ENCODE measurements at places on chromosomes 7 and 10. TPM values are rescaled to one million over a fixed set of nuclear protein-coding genes. Genes with fewer than 3 reads are reported as not detected.

DNA sequence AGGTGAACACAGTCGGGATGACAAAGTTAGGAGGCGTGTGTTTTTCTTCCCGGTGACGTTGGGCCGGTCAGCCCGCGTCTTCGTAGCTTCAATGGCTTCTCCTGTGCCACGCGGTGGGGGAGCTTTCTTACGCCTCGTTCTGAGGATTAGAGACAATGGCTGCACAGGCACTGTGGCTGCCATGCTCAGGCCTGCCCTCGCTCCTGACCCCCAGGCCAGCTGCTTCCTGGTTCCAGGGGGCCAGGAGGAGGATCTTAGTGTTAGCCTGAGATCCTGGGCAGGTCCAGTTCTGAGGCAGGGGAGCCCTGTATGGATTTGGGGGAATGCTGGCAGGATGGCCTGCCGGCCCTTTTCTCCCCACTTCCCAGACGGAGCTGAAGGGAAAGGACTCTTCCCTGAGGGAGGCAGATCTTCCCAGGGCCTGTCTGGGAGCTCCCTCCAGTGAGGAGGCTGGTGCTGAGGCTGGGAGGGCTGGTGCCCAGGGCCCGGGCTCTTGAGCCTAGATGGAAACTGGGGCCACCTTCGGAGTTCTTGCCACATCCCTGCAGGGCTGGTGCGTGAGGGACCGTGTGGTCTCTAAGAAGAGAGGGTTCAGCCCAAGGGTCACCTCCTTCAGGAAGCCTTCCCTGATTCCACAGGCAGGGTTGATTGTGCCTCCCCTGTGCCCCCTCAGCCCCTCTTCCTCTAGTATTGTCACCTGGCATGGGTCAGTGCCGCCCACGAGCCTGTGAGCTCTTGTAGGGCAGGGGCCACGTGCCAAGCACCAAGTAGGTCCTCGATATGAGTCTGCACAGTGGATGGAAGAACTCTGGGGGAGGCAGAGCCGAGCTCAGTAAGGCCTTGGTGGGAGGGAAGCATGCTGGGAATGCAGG lies 101.4 kb downstream of the GRK5 start:
- DNase-seq: no peak
- H3K4me1 ChIP-seq: no peaks in the 10 kb centered on the region
- no peaks in the 10 kb centered on the region for H3K36me3 ChIP-seq

- no peaks in the 10 kb centered on the region for H3K4me1 ChIP-seq
- H3K27me3 ChIP-seq: no peaks in the 10 kb centered on the region
- H3K27ac ChIP-seq: no peak overlapping the region
These were observed 84.4 kb upstream of the SYPL1 start for GRCh38 chr7:106196460-106197021.

DNA sequence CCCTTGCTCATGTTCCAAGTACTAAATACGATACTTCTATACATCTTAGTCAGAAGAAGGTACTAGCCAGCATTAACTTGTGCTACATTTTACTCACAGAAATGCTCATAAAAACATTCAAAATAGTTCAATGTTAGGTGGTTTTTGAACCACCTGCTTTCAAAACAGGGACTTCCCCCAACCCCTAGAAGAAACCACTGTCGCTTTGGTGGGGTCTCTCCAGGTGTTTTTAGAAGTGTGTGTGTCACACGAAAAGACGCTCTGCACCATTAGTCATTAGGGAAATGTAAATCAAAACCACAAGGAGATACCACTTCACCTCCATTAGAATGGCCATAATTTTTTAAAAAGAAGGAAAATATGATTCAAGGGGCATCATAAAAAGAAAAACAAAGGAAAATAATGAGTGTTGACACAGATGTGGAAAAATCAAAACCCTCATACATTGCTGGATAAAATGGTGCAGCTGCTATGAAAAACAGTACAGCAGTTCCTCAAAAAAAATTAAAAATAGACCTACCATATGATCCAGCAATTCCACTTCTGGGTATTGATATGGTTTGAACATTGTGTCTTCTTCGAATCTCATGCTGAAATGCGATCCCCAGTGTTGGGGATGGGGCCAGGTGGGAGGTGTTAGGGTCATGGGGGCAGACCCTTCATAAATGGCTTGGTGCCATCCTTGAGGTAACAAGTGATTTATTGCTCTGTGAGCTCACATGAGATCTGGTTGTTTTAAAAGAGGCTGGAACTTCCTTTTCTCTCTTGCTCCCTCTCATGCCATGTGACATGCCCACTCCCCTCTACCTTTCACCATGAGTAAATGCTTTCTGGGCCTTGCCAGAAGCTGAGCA lies 74.2 kb downstream of the MALSU1 start:
- H3K27me3 ChIP-seq: no peaks in the 10 kb centered on the region
- DNase-seq: no peak
- H3K36me3 ChIP-seq: peaks cover 46% of the 10 kb centered on the region
- peaks cover 68% of the 10 kb centered on the region for H3K4me1 ChIP-seq
- no peak overlapping the region for H3K4me3 ChIP-seq

DNA sequence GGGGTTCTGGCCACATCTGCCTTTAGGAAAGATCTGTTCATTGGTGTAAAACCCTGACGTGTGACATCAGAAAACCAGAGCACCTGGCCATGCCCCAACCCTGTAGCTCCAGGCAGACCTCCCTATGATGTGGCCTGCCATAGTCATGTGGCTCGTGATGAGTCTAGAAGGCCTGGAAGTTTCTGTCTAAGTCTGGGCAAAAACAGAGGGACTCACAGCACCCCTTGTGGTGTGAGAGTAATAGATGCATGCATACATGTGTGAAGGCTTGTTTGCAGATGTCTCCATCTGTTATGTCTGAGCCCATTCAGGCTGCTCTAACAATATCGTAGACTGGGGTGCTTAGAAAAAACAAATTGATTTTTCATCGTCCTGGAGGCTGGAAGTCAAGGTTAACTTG lies 309.3 kb downstream of the PAXIP1 start:
- H3K27ac ChIP-seq: no peak overlapping the region
- no peak for DNase-seq
- no peaks in the 10 kb centered on the region for H3K4me1 ChIP-seq
- H3K36me3 ChIP-seq: no peaks in the 10 kb centered on the region

GRCh38 chr10:3364768-3365480 lies 192.3 kb upstream of the PITRM1 start:
- H3K4me3 ChIP-seq: peak overlapping the region; percentile 52
- peak; percentile 12 for DNase-seq
- no peaks in the 10 kb centered on the region for H3K27me3 ChIP-seq
- H3K27ac ChIP-seq: peak overlapping the region; percentile 19
- no peaks in the 10 kb centered on the region for H3K36me3 ChIP-seq

GRCh38 chr7:127872122-127872521 lies 159.1 kb downstream of the LRRC4 start:
- H3K27ac ChIP-seq: no peak overlapping the region
- DNase-seq: no peak
- H3K27me3 ChIP-seq: no peaks in the 10 kb centered on the region
- H3K36me3 ChIP-seq: peaks cover 5% of the 10 kb centered on the region

GRCh38 chr7:135842446-135843179 lies 94.0 kb upstream of the FAM180A start:
- no peak overlapping the region for H3K27ac ChIP-seq
- DNase-seq: no peak
- no peak overlapping the region for H3K4me3 ChIP-seq
- no peaks in the 10 kb centered on the region for H3K27me3 ChIP-seq
- H3K4me1 ChIP-seq: no peaks in the 10 kb centered on the region
- H3K36me3 ChIP-seq: no peaks in the 10 kb centered on the region

- no peaks in the 10 kb centered on the region for H3K4me1 ChIP-seq
- DNase-seq: no peak
- H3K36me3 ChIP-seq: no peaks in the 10 kb centered on the region
These were observed 213.0 kb downstream of the JAZF1 start for GRCh38 chr7:27967639-27968038.

DNA sequence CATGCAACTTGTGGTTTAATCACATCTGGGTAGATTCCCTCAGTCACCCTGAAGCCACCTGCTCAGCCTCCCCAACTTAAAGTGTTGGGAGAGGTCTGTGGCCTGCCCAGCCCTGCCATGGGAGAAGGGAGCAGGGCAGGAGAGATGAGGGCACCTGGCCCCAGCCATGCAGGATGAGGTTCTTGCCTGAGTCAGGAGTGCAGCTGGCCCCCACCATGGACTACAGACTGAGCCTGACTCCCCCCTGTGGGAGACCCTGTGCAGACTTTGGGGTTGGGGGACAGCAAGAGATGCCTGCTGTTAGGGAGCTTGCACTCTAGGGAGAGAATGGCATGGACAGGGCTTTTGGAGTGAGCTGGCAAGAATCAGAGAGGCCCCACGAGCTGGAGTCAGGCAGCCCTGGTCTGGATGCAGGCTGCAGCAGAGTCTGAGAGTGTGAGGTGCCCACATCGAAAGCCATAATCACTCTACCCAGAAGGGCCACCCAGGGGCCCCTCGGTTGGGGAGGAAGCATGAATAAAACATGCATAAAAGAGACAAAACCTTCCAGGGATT lies 34.7 kb upstream of the DPYSL4 start:
- H3K36me3 ChIP-seq: no peaks in the 10 kb centered on the region
- no peak overlapping the region for H3K4me3 ChIP-seq
- DNase-seq: no peak
- H3K27ac ChIP-seq: no peak overlapping the region
- H3K27me3 ChIP-seq: peaks cover 11% of the 10 kb centered on the region
- H3K4me1 ChIP-seq: no peaks in the 10 kb centered on the region

DNA sequence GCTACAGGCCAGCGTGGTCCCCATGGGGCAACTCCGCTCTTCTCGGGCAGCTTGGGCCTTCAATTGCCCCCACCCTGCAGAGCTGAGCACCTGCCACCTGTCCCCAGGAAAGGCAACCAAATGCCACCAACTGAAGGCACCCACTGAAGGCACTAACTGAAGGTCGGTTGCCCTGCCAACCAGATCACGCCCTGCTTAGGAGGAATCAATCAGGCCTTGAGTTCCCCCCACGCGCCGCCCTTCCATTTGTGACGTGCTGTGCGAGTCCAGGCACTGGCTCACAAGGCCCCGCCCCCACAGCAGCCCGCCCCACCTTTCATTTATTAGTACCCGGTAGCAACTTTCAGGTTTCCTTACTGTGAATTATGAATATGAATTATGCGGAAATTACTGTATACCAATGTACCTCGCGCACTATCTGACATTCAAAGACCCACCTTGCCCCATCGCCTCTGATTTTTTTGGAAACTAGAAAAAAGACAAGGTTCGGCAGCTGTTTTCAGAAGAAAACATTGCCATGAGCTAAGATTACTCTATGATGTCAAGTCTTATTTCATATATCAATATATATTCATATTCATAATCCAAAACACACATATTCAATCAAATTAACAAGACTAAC lies 83.6 kb upstream of the ABI1 start:
- no peaks in the 10 kb centered on the region for H3K27me3 ChIP-seq
- no peak for DNase-seq
- H3K27ac ChIP-seq: no peak overlapping the region
- H3K36me3 ChIP-seq: no peaks in the 10 kb centered on the region
- no peak overlapping the region for H3K4me3 ChIP-seq

DNA sequence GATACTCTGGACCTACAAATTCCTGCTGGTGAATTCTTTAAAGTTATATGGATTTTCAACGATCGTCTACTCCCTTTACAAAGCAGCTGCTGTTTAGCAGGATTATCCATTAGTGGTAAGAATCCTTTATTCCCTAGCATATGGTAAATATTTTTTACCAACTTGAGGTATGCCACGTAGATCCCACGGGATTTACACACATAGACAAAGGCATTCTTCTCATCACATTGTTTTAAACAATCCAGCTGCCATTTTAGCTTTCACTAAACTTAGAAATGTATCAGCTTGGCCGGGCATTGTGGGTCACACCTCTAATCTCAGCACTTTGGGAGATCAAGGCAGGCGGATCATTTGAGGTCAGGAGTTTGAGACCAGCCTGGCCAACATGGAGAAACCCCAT lies 148.0 kb upstream of the SH2B2 start:
- no peak for DNase-seq
- no peaks in the 10 kb centered on the region for H3K4me1 ChIP-seq
- H3K36me3 ChIP-seq: no peaks in the 10 kb centered on the region
- no peaks in the 10 kb centered on the region for H3K27me3 ChIP-seq
- no peak overlapping the region for H3K4me3 ChIP-seq
- no peak overlapping the region for H3K27ac ChIP-seq

Gene FAM25C
- not detected for total RNA-seq

Gene TFR2
- total RNA-seq: 1.5 TPM

Gene LAMB1
- 240 TPM for total RNA-seq

Gene CELF2
- not detected for total RNA-seq

Gene SLC26A3
- not detected for total RNA-seq

Measured in Calu3 (cell line).